ENCODE measurements at places on chromosomes 7 and 10.

DNA sequence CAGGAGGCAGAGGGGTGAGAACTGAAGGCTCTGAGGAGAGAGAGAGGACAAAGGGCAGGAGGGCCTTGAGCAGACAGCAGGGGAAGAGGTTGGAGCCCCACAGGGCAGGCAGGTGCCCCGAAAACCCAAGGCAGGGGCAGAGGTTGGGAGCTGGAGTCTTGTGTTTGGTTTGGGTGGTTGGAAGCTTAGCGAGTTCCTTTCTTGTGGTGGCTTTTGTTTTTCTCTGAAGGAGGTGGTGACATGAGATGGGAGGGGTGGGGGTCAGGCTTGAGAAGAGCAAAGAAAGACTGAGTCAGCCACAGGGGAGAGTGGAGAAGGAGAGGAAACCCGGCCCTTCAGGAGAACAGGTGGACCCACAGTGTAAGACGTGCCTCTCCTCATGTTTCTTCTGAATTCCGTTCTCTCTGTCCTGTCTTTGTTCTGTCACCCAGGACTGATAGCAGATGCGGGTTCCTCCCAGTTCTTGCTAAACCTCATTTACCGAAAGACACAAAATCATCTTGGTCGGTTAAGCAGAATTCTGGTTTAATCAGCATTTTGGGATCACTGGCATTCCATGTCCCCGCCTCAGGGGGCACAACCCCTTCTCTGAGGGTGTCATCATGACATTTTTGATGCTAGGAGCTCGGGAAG is 95.3 kb downstream of the INSYN2A start:
- no peak for DNase-seq

- DNase-seq = no peak
These were observed 191.6 kb downstream of the FANK1 start for GRCh38 chr10:126087796-126088505.

- DNase-seq = no peak
These were observed 104.5 kb downstream of the SH3PXD2A start for GRCh38 chr10:103750836-103751235.

DNA sequence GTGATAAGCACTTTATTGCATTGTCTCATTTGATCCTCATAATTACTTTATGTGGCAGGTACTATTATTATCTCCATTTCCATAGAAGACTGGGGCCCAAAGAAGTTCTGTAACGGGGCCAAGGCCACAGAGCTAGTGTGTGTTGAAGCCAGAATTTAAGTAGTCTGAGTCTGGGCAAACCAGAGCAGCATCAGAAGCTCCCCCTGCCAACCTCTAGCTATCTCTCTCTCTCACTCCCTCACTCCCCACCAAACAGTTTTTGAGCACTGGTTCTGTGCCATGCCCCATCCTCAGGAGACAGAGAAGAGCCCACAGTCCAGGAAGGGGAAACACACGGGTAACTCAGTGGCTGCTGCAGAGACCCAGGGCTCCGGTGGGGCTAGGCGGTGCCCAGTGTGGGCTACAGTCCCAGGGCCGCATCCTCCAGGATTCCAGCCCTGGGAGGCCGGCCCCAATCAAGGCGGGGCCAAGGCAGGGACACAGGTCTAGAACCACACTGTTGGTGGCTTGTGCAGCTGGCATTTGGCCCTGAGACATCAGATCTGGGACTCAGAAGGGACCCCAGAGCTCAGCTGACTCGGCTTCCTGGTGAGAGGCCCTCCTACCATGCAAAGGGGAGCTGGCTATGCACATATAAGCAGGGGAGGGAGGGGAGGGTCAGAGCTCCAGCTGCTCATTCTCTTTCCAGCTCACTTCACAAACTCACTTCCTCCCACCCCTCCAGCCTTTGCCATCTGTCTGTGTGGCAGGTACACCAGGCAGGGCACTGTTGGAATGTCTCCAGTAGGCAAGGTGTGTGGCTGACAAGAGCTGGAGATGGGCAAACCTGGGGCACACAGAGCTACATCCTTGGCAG is 34.4 kb downstream of the COL13A1 start:
- DNase-seq = no peak

- no peak for DNase-seq
These were observed 15.1 kb downstream of the CACNB2 start for GRCh38 chr10:18155321-18155720.

GRCh38 chr7:2873686-2874551 is 29.8 kb upstream of the GNA12 start:
- no peak for DNase-seq

DNA sequence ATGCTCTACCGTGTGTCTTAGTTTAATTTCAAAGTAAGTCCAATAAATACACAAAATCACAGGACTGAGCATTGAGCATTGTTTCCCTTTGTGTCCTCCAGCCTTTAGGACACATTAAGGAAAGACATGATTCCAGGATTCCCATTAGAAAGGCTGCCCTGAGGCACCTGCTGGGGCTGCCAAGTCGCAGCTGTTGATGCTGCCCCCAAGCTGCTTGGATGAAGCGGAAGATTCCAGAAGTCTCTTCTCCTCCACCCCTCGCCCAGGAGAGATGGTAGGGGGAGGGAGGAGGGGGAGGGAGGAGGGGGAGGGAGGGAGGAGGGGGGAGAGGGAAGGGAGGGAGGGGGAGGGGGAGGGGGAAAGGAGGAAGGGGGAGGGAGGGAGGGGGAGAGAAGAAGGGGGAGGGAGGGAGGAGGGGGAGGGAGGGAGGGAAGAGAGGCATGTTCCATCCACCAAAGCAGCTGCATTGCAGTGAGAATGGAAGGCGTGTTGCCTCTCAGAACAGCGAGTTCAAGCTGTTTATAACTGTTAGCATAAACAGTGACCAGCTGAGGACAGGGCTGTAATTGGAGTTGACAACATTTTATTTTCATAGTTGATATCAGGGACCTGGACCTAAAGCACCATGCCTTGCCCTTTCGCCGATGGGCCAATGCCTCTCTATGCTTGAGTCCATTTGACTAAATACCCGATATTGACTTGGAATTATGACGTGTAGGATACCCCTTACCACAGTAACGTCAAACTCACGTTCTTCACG is 67.3 kb downstream of the DIP2C start:
- no peak for DNase-seq

- DNase-seq = no peak
These were observed 17.1 kb downstream of the GRID1 start for GRCh38 chr10:86349474-86349873.

- no peak for DNase-seq
These were observed 31.6 kb upstream of the PBLD start for GRCh38 chr10:68364101-68364886.

DNA sequence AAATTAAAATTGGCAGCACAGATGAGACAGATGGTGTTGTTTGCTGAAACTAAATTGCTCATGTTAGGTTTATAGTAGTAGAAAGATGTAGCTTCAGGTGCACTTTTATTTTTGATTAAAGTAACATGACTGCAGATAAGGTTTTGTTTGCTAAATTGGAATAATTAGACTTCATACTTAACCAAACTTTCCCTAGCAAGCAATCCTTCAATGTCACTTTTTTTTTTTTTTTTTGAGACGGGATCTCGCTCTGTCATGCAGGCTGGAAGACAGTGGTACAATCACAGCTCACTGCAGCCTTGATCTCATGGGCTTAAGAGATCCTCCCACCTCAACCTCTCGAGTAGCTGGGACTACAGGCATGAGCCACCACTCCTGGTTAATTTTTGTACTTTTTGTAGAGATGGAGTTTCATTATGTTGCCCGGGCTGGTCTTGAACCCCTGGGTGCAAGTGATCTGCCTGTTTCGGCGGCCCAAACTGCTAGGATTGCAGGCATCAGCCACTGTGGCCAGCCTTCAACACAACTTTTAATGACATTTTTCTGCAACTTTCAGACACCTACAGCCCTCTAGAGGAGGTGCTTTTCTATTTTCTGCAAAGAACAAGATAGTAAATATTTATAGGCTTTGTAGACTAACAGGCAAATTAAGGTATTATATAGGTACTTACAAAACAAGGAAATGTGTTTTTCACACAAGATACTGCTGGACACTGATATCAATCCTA is 84.8 kb upstream of the CCNY start:
- DNase-seq = no peak

GRCh38 chr7:826230-826917 is 5.9 kb upstream of the SUN1 start:
- DNase-seq = no peak

GRCh38 chr10:13969792-13970140 is 361.0 kb downstream of the FRMD4A start:
- no peak for DNase-seq

DNA sequence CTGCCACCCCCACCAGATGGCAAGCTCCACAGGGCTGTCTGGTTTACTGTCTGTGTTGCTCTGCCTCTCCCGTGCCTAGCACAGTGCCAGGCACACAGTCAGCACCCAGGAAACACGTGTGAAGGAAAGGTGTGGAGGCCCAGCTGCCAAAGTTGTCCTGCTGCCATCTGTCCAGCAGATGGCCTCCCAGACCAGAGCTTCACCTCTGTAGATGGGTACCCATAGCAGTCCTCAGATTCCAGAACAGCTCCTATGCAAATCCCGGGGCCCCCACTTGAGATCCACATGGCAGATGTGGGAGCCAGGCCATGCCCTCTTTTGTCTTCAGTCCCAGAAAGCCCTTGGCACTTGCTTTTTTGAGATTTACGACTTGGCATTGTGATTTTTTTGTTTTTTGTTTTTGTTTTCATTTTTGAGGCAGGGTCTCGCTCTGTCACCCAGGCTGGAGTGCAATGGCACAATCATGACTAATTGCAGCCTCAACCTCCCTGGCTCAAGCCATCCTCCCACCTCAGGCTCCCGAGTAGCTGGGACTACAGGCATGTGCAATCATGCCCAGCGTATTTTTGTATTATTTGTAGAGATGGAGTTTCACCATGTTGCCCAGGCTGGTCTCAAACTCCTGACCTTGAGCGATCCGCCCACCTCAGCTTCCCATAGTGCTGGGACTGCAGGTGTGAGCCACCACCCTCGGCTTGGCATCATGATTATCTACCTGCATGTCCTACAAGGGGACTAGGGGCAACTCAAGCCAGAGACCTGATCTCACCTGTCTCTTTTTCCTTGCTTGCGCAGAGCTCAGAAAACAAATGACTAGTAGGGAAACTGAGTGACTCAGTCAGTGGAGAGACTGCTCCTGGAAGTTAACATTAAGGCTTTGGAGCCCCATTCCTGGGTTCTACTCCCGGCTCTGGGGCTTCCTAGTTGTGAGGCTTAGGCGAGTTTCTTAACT is 16.9 kb upstream of the PALD1 start:
- no peak for DNase-seq

- no peak for DNase-seq
These were observed 419.9 kb upstream of the PCDH15 start for GRCh38 chr10:55220975-55221374.

- DNase-seq = no peak
These were observed 45.5 kb downstream of the UBE2H start for GRCh38 chr7:129907122-129907736.

DNA sequence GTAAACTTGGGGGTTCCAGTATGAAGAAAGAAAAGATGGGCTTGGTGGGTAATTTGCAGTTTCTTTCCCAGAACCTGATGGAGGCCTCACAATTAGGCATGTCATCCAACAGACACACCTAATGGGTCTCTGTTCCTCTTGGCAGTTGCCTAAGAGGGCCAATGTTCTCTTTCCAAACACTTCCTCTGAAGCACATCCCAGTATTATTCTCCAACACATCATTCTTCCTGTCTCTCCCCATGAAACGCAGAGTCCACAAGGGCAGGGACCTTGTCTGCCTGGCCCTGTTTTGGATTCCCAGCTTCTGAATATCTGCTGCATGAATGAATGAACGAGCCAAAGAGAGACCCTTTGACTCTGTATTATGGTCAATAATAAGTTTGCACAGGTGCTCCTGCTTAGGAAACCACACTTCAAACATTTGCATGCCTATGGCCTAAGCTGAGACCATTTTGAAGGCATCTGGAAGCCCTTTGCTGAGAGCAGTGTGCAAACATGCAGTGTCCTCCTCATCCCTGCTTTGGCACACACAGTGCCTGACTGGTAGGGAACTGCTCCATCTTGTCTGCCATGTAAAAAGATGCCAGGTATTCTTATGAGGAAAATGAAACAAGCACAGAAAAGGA is 100.9 kb upstream of the CHST15 start:
- no peak for DNase-seq

Measured in stimulated activated CD8-positive, alpha-beta memory T cell treated with anti-CD3 and anti-CD28 coated beads, Interleukin-7, amount 100 ng/mL, for 4 hours (primary cell).